ENCODE measurements at places on chromosomes 2 and 18.

DNA sequence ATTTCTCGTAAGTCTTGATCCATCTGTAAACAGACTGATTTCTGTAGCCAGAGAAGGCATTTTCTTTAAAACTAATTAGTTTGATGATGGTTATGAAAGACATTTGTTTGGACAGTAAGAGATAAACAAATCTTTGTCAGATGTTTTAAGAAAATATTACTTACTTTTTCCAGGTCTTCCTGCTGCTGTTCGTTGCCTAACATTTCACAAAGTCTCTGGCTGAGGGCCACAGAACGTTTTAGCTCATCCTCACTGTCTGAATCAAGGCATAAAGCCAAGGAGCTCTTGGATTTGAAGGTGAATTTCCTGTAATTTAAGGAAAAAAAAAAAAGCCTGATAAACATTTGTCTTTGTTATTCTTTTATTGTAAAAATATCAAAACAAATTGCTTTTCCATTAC lies 57.8 kb downstream of the VIL1 start:
- no peak for DNase-seq

- no peak for DNase-seq
These were observed 137.4 kb upstream of the FBXO11 start for GRCh38 chr2:48043746-48044145.

DNA sequence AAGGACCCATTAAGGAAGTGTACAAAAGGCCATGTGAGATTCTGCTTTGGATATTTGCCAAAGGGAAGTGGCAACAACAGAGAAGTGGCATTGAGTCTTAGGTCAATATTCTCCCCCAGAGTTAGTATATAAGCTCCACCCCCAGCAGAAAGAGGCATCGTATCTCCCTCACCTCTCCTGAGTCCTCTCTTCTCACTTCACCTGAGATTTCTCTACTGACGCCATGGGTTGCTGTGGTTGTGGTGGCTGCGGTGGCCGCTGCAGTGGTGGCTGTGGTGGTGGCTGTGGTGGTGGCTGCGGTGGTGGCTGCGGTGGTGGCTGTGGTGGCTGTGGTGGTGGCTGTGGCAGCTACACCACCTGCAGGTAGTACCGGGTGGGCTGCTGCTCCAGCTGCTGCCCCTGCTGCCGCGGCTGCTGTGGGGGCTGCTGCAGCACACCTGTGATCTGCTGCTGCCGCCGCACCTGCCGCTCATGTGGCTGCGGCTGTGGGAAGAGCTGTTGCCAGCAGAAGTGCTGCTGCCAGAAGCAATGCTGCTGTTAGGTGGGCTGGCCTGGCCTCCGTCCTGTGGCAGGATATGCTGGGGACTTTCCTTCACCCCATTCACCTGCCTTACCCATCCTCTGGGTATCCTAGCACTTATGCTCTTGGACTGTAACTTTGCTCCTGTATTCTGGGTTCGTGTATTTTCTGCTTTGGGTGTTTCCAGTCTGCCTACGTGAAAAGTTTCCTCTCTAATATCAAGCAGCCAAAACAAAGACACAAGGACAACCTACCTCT lies 5.9 kb downstream of the SCYGR3 start:
- no peak for DNase-seq

- no peak for DNase-seq
These were observed 48.9 kb downstream of the LDLRAD4 start for GRCh38 chr18:13267431-13267873.

DNA sequence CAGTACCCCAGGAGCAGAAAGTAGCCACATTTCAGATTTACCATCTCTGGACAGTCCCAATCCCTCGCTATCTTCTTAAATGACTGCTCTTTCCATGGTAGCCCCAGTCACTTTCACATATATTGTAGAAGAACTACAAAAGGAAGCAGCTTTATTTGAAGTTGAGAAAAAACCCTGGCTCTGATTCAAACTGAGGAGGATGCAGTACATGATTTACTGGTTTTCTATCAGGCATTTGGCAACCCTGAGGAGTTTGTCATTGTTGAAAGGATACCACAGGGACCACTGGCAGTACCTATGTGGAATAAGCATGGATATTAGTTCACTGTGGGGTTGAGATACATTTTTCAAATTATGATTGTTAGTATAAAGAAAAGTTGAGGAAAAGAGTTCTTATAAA lies 640.9 kb upstream of the SETBP1 start:
- no peak for DNase-seq

DNA sequence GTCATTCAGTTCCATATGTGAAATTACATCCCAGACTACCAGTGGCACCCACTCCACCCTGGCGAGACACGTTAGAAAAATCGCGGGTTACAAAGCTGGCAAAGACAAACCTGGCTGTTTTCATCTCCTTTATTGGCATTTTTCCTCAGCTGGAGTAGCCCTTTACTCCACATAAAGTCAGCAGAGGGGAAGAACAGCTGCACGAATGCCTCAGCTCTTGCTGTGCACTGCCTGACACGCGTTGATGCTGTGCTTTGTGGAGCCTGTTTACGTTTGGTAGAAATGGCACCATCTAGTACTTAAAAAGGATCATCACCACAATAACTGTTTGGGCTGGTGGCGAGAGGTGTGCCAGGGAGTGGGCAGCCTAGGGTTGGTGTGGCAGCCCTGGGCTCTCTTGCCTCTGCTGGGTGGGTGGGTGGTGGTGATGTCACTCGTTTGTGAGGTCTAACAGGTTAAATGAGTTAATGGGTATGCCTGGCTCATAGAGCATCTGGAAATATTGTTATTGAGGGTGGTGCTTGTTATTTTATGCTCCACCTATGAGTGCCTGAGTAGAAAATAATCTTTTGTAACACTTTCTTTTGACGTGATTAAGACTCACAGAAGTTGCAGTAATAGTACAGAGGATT lies 16.4 kb downstream of the FARP2 start:
- no peak for DNase-seq

DNA sequence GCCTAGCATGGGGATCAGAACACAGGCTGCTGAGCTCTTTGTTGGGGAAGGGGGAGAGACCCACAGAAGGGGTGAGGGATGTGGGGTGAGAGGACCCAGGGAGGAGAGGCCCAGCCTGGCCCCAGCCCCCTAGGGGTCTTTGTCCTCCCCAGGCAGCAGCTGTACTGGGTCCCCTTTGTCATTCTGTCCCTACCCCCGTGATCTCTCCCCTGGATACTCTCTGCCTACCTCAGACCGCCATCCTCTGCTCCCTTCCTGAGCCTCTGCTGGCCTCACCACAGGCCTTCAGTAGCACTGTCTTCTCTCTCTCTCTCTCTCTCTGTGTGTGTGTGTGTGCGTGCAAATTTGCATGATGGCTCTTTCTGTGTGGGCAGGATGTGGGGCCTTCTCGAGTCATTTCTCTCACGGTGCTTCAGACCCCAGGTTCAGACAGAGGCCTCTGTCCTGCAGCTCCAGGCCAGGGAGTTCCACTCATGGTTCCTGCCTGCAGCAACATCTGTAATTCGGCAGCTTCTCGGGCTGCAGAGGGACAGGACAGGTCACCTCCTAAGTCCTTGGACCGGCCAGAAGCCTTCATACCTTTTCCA lies 1.4 kb downstream of the PSD4 start:
- no peak for DNase-seq

GRCh38 chr2:70790136-70790828 lies at the start of gene FIGLA:
TSS of gene FIGLA (minus strand) at chr2:70790643. CDS start at chr2:70790638, 5 bp downstream.
- no peak for DNase-seq

DNA sequence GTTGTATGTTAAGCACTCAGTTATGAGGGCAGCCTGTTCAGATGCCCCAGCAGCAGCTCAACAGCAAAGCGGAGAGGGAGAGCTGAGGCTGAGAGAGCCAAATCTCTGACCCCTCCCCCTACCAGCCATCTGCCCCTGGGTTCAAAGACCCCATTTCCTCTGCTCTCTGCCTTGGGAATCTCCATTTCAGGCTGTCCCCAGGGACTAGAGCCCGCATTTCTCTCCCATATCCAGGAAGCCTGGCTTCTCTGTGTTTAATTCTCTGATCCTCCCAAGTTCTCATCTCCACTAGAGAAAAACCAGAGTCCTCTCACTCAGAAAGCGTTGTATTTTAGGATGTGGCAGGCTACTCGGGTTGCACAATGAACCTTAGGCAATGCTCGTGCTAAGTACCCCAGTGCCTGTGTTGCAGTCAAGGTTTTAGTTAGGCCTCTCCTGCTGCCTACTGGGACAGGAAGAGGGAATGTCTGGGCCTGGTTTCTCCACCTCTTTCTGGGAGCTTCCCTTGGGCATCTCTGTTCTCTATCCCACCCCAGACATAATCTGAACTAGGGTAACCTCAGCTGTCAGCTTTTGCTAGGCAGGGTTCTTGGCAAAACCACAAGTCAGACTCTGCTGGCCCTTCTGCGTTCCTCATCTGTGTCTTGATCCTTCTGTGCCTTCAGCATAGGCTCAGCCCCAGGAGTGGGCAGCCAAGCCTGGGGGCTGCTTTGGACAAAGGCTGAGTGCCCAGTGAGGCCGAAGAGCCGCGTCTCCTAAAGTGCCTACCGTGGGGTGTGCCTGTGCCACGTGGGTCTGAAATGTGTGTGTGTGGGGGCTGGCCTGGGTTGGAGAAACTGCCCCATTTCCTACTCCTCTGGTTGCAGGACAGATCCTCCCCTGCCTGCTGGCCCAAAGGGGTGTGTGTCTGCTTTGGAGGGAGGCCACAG lies 96.8 kb downstream of the STPG4 start:
- DNase-seq: no peak

- no peak for DNase-seq
These were observed 272.5 kb downstream of the ZNF407 start for GRCh38 chr18:74869904-74870863.

DNA sequence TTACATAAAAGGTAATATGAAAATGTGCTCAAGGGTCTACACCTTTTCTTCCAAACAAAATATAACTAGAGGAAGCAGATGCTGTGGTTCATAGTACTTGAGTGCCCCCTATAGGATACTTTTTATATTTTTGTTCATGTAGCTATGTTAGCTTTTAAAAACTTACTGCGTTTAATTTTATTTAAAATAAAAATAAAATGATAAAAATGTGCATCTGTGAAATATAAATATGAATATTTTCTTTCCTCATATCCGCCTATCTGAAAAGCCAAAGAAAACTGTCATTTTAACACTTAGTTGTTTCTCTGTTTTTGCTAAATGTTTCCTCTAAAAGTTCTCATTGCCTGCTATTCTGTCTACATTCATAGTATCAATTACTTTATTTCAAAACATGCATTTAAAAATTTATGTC lies 9.6 kb upstream of the LRP1B start:
- no peak for DNase-seq

- no peak for DNase-seq
These were observed 109.0 kb upstream of the EPAS1 start for GRCh38 chr2:46188041-46188716.

DNA sequence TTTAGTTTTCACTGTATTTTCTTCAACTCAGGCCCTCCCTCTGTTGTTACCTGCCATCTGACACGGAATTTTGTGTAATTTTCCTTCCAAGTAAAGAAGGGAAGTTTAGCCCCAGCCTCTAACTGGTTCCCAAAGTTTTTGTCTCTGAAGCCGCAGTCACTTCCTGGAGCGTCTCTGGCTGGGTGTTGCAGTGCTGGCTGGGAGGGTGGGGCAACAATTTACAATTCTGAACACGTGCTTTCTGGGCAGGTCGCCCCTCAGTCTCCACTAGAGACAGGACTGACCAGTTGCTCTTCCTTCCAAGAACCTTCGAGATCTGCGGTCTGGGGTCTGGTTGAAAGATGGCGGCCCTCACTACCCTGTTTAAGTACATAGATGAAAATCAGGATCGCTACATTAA lies 3.5 kb downstream of the CNDP2 start:
- peak; percentile 16 for DNase-seq

GRCh38 chr2:65940856-65941255 lies 494.1 kb upstream of the MEIS1 start:
- no peak for DNase-seq

DNA sequence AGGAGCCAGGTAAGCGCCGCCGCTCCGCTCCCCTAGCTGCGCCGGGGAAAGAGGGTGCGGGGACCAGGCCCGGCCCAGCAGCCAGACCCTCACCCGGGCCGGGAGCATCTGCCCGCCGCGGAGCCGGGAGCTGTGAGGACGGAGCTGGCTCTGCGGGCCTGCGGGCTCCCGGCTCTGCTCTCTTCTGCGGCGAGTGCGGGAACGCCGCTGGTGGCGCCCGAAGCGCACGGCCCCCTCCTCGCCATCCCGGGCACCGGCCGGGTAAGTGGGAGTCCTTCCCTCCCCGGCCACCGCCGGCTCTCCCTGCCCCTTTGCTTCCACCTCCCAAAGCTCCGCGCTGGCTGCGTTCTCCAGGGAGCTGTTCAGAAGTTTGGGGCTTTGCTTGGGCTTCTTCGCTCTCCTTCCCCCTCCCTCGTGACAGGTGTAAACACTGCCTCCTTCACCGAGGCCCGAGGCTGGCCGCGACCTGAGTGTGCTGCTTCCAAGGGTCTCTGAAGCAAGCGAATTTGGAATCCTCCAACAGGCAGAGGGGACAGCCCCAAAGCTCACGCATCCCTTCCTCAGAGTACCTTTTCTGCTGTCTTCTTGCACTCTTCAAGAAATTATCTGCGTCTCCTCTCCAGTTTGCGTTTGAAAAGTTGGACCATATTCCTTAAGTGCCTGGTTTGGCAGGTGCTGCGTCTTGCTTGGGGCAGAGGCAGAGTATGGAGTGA lies 632 bp downstream of the AFTPH start:
- no peak for DNase-seq

DNA sequence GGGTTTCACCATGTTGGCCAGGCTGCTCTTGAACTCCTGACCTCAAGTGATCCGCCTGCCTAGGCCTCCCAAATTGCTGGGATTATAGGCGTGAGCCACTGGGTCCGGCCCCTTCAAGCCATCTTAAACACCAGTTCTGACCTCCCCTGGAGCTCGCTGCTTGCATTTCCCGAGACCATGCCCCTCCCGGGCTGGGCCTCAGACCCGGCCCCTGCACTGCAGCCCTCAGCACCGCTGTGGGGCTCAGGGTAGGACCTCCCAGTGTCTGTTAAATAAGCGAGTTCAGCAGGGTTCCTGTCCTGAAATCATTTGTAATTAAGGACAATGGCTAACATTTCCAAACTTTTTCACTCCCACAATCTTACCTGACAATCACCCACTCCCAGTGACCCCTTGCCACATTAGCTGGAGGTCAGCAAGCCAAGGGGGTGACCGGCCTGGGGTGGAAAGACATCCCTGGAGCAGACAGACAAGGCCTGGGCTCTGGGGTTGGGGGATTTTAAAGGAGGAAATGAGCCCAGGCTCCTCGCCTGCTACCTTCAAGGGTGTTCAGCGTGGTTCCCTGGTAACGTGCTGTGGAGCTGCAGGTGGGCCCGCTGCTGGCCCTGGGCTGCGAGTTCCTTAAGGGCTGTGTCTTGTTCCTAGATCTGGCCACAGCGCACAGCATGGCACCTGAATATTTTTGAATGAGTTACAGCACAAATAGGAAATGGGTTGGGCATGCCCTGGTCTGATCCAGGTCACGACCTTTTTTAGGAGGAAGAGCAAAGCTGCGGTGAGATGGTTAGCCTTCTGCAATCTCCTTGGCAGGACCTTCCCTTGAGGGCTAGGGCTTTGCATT lies 15.1 kb downstream of the CYS1 start:
- DNase-seq: no peak

GRCh38 chr18:22640281-22640842 lies 222.6 kb upstream of the CTAGE1 start:
- no peak for DNase-seq
